ENCODE measurements at places on chromosomes 7 and 10.

- DNase-seq, result no peak
Measured at GRCh38 chr7:74655768-74656440, 1.6 kb upstream of the GTF2I start.

DNA sequence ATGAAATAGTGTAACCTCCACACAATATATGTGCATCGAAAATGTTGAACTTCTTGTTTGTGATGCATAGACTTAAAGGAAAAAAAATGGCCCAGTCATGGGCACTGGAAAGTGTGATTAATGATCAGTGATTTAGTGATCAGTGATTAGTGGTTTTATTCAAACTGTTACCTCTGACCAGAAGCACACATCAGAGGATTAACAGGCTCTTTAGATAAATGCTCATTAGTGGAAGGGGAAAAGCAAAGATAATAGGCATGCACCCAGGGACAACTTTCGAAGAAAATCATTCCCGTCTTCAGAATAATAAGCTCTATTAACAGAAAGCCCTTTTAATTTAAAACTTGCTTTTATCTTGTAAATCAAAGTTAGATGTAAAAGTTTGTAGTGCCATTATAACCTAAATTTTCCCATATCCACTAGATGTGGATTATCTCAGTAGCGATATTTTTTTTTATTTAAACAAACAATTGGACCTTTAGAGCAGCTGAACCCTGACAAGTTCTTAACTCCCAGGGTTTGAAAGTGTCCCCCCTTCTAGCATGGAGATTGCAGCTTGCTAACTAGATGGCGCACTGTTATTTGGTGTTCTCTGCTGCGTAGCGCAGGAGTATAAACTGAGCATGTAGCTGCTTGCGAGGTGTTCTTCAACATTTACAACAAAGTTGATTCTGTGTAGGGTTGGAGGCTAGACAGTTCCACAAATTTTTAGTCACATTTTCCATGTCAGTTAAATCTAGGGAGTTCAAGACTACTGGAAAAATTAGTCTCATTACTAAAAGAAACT is at the start of gene CREB5:
CREB5 (plus strand) TSS at position 643 of the 787 bp plus-strand sequence. CDS start 397 bp downstream, outside the sequence.
- DNase-seq, result no peak

- DNase-seq, result no peak
Measured at GRCh38 chr10:60441515-60441914, 51.8 kb upstream of the ANK3 start.

- no peak for DNase-seq
Measured at GRCh38 chr7:128974241-128974934, 36.7 kb downstream of the IRF5 start.

DNA sequence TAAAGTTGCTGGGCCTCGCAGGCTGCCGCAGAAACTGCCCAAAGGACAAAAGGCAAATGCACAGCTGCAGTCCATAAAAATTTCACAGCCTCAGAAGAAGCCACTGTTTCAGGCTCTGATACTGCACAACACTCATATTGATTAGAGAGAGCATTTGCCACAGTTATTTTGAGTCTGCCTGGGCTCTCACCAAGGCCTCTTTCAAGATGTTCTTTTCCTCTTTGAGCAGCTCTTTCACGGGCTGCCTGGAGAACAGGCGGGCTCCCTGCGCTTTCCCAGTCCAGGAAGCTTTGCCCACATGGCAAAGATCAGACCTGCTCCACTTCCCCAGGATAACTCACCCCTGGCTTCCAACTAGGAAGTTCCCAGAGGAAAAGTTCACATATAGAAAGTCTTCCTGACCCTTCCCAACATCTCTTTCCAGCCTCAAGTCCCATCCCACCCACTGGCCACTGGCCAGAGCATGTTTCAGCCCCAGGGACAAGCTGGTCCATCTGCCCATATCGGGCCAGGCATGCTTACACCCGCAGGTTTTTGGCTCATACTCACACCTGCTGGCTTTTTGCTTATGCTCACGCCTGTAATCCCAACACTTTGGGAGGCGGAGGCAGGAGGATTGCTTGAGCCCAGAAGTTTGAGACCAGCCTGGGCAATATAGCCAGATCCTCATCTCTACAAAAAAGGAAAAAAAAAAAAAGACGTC is 3.3 kb downstream of the SLIT1 start:
- DNase-seq, result no peak

DNA sequence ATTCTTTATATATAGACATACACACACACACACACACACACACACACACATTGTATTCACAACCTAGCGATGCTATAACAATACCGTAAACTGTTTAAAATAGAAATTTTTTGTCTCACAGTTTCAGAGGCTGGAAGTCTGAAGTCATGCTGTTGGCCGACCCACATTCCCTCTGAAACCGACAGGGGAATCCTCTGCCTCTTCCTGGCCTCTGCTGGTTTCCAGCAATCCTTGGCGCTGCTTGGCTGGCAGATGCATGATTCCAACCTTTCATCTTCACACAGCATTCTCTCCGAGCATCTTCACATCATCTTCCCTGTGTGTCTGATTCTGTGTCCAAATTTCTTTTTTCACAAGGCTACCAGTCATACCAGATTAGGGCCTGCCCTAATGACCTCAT is 94.8 kb downstream of the CCDC71L start:
- no peak for DNase-seq

GRCh38 chr10:105840288-105840770 is 1199.2 kb downstream of the SORCS3 start:
- no peak for DNase-seq

- DNase-seq, result no peak
Measured at GRCh38 chr10:117946525-117947070, 100.1 kb downstream of the RAB11FIP2 start.

DNA sequence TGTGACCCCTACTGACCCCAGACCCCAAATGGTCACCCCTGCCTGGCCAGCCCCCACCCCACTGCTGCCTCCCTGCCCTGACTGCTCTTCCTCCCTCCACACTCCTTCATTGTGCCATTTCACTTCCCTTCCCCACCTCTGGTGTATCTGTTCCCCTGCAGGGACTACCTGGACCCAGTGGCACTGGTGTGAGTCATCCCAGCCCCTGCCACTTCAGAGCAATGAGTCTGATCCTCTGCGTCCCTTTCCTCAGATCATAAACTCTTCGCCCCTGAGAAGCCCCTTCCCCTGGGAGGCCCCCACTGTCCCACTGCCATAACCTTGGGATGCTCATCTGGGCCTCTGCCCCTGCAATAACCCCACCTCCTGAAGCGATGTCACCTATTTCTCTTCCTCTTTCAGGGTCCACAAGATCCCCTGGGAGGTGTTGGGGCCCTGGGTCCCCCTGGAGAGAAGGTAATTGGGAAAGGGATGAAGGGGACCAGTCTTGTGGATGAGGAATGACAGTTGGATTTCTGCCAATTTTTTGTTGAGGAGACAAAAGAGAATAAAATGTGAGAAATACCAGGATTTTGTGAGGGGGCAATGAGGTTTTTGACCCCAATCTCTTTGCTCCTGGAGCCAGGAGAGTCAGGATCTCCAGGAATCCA is 19.1 kb upstream of the VOPP1 start:
- DNase-seq, result no peak

DNA sequence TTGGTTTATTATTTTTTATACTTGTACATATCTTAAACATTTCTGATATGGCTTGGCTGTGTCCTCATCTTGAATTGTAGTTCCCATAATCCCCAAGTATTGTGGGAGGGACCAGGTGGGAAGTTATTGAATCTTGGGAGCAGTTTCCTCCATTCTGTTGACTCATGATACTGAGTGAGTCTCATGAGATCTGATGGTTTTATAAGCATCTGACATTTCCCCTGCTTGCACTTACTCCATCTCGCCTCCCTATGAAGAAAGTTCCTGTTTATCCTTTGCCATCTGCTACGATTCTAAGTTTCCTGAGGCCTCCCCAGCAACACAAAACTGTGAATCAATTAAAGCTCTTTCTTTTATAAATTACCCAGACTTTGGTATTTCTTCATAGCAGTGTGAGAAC is 207.7 kb downstream of the TPK1 start:
- no peak for DNase-seq

GRCh38 chr7:130301501-130302020 is 8.6 kb downstream of the CPA4 start:
- DNase-seq, result no peak

GRCh38 chr10:88270061-88270808 is 312.9 kb downstream of the RNLS start:
- no peak for DNase-seq

- DNase-seq, result peak; percentile 25
Measured at GRCh38 chr10:6973899-6974298, 393.8 kb upstream of the PRKCQ start.

All from CD4-positive, alpha-beta T cell treated with Interleukin-12 subunit alpha and Interleukin-12 subunit beta, for 1 hour (primary cell).